Vagina (tissue), 2 donors: ENCODE measurements at places on chromosomes 13 and 19.

DNA sequence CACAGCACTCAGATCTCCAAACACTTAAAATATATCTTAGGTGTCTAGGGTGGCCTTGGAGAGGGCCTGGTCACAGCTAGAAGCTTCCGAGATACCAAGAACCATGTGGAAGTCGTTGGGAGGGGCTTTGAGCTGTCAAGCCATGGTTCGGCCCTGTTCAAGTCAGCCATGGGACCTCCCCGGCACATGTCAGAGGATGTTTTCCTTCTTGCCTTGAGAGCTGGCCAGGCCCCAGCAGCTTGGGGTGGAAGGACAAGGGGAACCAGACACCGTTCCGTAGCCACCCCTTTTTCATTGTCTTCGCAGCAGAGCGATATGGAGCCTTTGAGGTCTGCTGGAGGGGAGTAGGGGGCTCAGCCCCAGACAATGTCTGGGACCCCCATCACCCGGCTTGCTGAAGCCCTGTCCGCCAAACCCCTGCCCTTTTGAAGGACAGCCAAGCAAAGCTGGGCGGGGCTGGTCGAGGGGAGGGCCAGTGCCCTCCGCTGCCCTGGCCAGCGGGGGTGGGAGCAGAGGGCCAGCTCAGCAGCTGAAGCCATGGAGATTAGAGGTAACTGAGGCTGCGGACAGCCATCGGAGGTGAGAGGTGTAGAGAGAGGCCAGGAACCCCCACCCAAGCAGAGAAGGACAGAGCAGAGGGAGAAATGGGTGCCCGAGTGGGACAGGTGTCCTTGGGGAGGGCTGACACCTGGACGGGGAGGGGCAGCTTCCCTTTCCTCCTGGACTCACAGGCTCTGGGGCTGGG, 435 bp downstream of the KLK11 start:
- no peaks in the 10 kb centered on the region for H3K27me3 ChIP-seq
- peak overlapping the region; percentile 16 for H3K4me3 ChIP-seq
- H3K27ac ChIP-seq: peak overlapping the region; percentile 89

DNA sequence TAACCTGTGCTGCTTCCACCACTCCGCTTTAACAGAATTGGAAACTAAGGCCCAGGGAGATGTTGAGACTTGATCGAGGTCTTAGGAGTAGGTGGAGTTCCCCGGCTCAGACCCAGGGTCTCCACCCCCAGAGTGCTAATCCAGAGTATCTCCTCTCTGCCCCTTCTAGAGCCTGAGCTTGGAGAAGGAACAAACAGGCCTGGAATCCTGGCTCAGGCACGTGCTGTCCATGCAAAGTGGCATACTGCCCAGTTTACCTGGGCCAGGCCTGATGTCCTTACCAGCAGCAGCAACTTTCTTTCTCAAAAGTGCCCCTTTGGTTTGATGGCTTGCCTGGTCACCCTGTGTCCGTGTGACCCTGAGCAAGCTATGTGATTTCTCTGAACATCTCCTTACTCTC, 3.7 kb downstream of the SYNGR4 start:
- H3K27ac ChIP-seq: no peak overlapping the region
- no peak for DNase-seq
- H3K36me3 ChIP-seq: no peaks in the 10 kb centered on the region
- no peaks in the 10 kb centered on the region for H3K27me3 ChIP-seq

- H3K4me3 ChIP-seq: no peak overlapping the region
- H3K27me3 ChIP-seq: no peaks in the 10 kb centered on the region
- DNase-seq: no peak
- peaks cover 11% of the 10 kb centered on the region for H3K4me1 ChIP-seq
- H3K27ac ChIP-seq: no peak overlapping the region
Measured at GRCh38 chr13:25752957-25753551, 298.8 kb downstream of the SHISA2 start.

- no peaks in the 10 kb centered on the region for H3K36me3 ChIP-seq
- DNase-seq: no peak
- H3K4me3 ChIP-seq: no peak overlapping the region
- H3K27ac ChIP-seq: no peak overlapping the region
- H3K27me3 ChIP-seq: no peaks in the 10 kb centered on the region
- H3K4me1 ChIP-seq: no peaks in the 10 kb centered on the region
Measured at GRCh38 chr13:85527316-85527715, 271.9 kb downstream of the SLITRK6 start.

DNA sequence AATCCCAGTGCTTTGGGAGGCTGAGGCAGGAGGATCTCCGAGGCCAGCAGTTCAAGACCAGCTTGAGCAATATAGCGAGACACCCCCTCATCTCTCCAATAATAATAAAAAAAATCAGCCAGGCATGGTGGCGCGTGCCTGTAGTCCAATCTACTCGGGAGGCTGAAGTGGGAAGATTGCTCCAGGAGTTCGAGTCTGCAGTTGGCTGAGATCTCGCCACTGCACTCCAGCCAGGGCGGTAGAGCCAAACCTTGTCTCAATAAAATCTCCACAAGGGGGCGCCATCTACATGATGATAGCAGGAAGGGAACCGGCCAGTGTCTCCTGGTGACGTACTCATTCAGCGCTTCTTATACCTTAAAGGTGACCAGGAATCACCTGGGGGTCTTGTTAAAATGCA, 13.6 kb upstream of the C5AR1 start:
- DNase-seq: no peak
- no peaks in the 10 kb centered on the region for H3K27me3 ChIP-seq
- H3K4me3 ChIP-seq: no peak overlapping the region
- no peaks in the 10 kb centered on the region for H3K4me1 ChIP-seq
- no peak overlapping the region for H3K27ac ChIP-seq

- no peak overlapping the region for H3K27ac ChIP-seq
- no peaks in the 10 kb centered on the region for H3K27me3 ChIP-seq
- no peaks in the 10 kb centered on the region for H3K4me1 ChIP-seq
- H3K4me3 ChIP-seq: no peak overlapping the region
- H3K36me3 ChIP-seq: no peaks in the 10 kb centered on the region
- DNase-seq: no peak
Measured at GRCh38 chr13:47908197-47908902, 92.7 kb downstream of the SUCLA2 start.

GRCh38 chr13:97726664-97727280, 226.7 kb upstream of the IPO5 start:
- no peaks in the 10 kb centered on the region for H3K27me3 ChIP-seq
- DNase-seq: no peak
- H3K4me1 ChIP-seq: no peaks in the 10 kb centered on the region
- no peak overlapping the region for H3K4me3 ChIP-seq
- no peak overlapping the region for H3K27ac ChIP-seq

DNA sequence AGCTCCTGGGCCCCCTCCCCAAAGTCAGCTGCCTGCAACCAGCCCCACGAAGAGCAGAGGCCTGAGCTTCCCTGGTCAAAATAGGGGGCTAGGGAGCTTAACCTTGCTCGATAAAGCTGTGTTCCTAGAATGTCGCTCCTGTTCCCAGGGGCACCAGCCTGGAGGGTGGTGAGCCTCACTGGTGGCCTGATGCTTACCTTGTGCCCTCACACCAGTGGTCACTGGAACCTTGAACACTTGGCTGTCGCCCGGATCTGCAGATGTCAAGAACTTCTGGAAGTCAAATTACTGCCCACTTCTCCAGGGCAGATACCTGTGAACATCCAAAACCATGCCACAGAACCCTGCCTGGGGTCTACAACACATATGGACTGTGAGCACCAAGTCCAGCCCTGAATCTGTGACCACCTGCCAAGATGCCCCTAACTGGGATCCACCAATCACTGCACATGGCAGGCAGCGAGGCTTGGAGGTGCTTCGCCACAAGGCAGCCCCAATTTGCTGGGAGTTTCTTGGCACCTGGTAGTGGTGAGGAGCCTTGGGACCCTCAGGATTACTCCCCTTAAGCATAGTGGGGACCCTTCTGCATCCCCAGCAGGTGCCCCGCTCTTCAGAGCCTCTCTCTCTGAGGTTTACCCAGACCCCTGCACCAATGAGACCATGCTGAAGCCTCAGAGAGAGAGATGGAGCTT, 4.7 kb upstream of the CEACAM5 start:
- no peaks in the 10 kb centered on the region for H3K4me1 ChIP-seq
- H3K4me3 ChIP-seq: no peak overlapping the region
- no peak overlapping the region for H3K27ac ChIP-seq
- H3K36me3 ChIP-seq: no peaks in the 10 kb centered on the region

DNA sequence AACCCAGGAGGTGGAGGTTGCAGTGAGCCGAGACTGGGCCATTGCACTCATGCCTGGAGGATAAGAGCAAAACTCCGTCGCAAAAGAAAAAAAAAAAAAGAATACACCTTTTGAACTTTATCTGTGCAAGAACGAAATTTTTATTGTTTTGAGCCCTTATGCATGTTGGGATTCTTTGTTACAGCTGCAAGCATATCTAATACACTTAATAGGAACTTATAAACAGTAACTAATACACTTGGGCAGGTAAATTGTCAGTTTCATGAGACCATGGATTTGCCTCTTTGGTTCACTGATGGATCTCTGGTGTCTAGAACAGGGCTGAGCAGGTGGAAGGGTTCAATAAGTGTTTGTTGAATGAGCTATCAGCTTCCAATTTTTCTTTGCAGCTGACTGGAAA, 108.1 kb downstream of the CACNA1A start:
- no peak for DNase-seq
- H3K27ac ChIP-seq: no peak overlapping the region
- peaks cover 15% of the 10 kb centered on the region for H3K4me1 ChIP-seq
- H3K27me3 ChIP-seq: no peaks in the 10 kb centered on the region
- no peaks in the 10 kb centered on the region for H3K36me3 ChIP-seq

GRCh38 chr13:46303742-46304385, 83.2 kb downstream of the RUBCNL start:
- H3K36me3 ChIP-seq: no peaks in the 10 kb centered on the region
- DNase-seq: no peak
- no peaks in the 10 kb centered on the region for H3K4me1 ChIP-seq
- no peak overlapping the region for H3K27ac ChIP-seq

- no peak within 1 kb of the TSS for H3K27ac ChIP-seq
- peak within 1 kb of the TSS; percentile 44 for H3K4me3 ChIP-seq
- H3K36me3 ChIP-seq: no peaks in the 10 kb centered on the region
Measured at GRCh38 chr19:821825-822503, at the start of gene PLPPR3. PLPPR3 (minus strand) TSS chr19:821955; CDS start chr19:821559, 396 bp downstream.

DNA sequence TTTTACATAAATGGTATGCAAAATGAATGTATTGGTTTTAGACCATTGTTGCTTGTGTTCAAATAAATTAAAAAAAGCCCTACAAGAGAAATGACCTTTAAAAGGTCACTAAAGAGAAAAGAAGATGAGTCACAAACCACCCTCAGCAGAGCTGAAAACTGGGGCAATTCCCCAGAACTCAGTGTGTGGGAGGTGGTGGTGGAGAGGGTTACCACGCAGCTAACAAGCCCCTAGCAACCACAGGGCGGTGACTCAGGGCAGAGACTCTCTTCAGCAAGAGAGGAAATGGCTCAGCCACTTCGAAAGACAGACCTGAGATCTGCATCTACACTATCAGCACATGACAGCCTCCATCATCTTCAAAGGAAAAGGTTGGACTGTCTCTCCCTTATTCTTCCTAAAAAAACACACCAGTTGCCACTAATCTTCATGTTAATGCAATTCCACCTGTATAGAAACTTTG, 29.4 kb upstream of the NDFIP2 start:
- no peaks in the 10 kb centered on the region for H3K36me3 ChIP-seq
- H3K4me3 ChIP-seq: no peak overlapping the region
- DNase-seq: no peak
- no peak overlapping the region for H3K27ac ChIP-seq
- H3K27me3 ChIP-seq: no peaks in the 10 kb centered on the region

GRCh38 chr13:29976535-29976934, 126.1 kb upstream of the UBL3 start:
- H3K36me3 ChIP-seq: no peaks in the 10 kb centered on the region
- no peaks in the 10 kb centered on the region for H3K27me3 ChIP-seq
- H3K4me3 ChIP-seq: no peak overlapping the region
- DNase-seq: no peak
- H3K27ac ChIP-seq: no peak overlapping the region

DNA sequence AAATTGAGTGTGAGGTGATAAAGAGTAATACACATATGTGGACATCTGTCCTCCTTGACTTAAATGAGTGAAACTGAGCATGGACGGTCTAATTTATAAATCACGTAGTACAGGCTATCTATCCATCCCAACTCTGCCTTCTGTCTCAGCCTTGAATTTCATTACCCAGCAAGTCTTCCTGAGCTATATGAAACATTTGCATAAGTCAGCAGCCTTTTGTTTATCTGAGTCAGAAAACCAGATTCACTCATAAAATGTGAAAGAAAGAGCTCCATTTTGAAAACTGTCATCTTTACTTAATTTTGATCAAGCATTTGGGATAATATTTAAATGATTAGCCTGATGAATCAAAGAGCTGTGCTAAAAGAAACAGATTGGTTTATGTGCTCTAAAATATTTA, 197.9 kb downstream of the LHFPL6 start:
- no peaks in the 10 kb centered on the region for H3K27me3 ChIP-seq
- H3K36me3 ChIP-seq: no peaks in the 10 kb centered on the region
- H3K4me1 ChIP-seq: peaks cover 24% of the 10 kb centered on the region

DNA sequence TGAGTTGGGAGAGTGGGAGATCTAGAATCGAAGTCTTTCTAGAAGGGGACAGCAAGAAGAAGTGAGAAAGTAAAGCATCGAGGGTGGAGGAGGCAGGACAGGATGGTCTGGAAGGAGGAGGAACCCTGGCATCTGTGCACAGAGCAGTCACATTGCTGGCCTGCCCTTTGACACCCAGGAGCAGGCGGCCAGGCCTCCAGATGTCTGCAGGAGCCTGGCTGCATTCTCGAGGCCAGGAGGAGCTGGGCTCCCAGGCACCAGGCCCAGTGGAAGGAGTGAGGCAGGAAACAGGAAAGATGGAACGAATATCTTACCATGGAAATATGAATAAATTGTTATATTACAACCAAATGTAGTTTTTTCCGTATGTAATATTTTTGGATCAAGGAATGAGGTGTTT, 27.7 kb upstream of the ARGLU1 start:
- no peak overlapping the region for H3K4me3 ChIP-seq
- no peaks in the 10 kb centered on the region for H3K36me3 ChIP-seq
- no peak overlapping the region for H3K27ac ChIP-seq
- DNase-seq: no peak
- peaks cover 7% of the 10 kb centered on the region for H3K4me1 ChIP-seq
- no peaks in the 10 kb centered on the region for H3K27me3 ChIP-seq

- no peaks in the 10 kb centered on the region for H3K27me3 ChIP-seq
- no peak overlapping the region for H3K4me3 ChIP-seq
- no peaks in the 10 kb centered on the region for H3K36me3 ChIP-seq
- no peaks in the 10 kb centered on the region for H3K4me1 ChIP-seq
- no peak for DNase-seq
Measured at GRCh38 chr13:83183439-83184149, 698.7 kb downstream of the SLITRK1 start.
